Right ventricle myocardium superior (tissue), 1 donor: ENCODE measurements at places on chromosomes 2 and 18. TPM values are rescaled to one million over a fixed set of nuclear protein-coding genes. Genes with fewer than 3 reads are reported as not detected.

DNA sequence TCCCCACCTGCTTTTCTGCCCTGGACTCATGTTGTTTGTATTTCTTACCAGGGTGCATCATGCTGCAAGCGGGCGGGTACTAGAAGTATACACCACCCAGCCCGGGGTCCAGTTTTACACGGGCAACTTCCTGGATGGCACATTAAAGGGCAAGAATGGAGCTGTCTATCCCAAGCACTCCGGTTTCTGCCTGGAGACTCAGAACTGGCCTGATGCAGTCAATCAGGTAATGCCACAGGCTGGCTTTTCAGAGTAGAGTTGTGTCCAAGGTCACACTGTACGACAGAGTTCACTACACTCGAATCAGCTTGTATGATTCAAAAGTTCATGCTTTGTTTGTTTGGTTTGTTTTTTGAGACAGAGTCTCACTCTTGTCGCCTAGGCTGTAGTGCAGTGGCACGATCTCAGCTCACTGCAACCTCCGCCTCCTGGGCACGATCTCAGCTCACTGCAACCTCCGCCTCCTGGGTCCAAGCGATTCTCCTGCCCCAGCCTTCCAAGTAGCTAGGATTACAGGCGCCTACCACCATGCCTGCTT lies 19.4 kb downstream of the SRSF7 start:
- DNase-seq: no peak

- no peak for DNase-seq
These were observed 301.6 kb upstream of the GULP1 start for GRCh38 chr2:187989925-187990623.

GRCh38 chr2:120587279-120587996 lies 148.2 kb upstream of the GLI2 start:
- no peak for DNase-seq

DNA sequence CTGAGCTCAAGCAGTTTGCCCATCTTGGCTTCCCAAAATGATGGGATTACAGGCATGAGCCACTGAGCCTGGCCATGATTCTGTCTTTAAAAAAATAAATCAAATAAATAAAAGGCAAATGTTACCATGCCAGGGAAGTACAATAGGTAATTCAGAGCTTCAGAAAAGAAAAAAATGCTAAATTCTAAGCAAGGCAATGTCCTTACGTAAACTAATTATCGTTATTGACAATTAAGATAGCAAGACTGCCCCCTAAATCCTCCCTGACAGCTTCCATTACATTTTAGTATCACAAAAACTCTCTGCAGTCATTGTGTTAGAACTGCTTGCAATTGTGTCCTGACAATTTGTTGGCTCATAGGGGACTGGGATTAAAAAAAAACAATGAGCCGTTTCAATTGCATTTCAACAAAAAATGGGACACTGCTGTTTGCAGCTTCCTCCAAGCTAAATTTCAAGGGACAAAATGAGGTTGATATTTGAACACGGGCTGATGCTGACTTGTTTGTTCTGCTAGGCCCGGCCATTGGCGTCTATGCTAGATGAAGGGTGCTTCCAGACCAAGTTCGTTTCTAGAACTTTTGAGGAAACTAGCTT lies 88.9 kb downstream of the MOGAT1 start:
- DNase-seq: no peak

GRCh38 chr2:45932278-45932975 lies 281.0 kb downstream of the PRKCE start:
- DNase-seq: no peak

- DNase-seq: no peak
These were observed 12.4 kb downstream of the BIRC6 start for GRCh38 chr2:32369222-32369621.

GRCh38 chr2:9802576-9802993 lies 40.7 kb upstream of the TAF1B start:
- peak; percentile 37 for DNase-seq

GRCh38 chr2:186641132-186641806 lies 51.4 kb downstream of the ITGAV start:
- DNase-seq: no peak

DNA sequence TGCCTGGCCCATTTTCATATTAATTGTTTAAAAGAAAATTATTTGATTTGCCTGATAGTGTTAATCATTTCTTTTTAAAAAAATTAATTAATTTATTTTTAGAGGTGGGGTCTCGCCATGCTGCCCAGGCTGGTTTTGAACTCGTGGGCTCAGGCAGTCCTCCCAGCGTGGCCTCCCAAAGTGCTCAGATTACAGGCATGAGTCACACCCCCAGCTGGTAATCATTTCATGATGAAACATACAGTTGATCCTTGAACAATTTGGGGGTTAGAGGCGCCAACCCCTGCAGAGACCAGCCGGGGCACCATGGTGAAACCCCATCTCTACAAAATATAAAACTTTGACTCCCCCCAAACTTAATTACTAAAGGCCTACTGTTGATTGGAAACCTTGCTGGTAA lies 7.9 kb downstream of the GPN1 start:
- DNase-seq: no peak

GRCh38 chr18:36680042-36680441 lies 148.8 kb downstream of the TPGS2 start:
- DNase-seq: no peak

DNA sequence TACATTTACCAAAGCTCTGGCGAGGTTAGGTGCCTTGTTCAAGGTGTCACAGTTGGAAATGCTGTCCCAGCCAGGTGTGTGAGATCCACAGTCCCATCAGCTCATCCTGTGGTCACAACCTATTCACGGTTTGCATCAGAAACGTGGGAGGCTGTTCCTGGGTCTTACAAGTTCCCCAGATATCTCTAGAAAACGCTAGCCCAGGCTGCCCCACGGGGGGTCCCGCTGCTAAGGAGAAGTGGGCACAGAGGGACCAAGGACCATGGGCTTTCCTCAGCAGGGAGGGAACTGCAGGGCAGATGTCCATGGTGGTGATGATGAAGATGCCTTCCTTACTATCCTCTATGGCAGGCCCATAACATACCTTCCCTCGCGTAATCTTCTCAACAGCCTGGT lies 649 bp downstream of the FECH start:
- DNase-seq: no peak

- DNase-seq: no peak
These were observed 1609.3 kb upstream of the ZEB2 start for GRCh38 chr2:146129231-146129630.

DNA sequence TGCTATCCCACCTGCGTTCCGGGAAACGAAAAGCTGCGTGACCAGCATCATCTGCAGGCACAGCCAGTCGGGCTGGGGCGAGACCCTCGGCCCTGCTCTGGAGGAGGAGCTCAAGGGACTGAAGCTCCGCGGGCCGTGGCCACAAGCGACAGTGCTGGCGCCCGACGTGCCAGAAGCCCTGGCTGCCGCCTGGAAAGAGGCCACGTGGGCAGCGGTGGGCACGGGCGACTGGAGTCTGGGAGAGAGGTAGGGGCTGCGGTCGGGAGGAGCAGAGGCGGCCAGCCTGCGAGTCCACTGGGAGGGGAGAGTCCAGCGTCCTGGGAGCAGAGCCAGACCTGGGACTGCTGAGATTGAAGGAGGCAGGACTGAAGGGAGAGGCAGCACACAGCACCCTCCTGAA lies 9.2 kb downstream of the DTYMK start:
- no peak for DNase-seq

- no peak for DNase-seq
These were observed 13.7 kb downstream of the KANSL1L start for GRCh38 chr2:210157526-210157925.

DNA sequence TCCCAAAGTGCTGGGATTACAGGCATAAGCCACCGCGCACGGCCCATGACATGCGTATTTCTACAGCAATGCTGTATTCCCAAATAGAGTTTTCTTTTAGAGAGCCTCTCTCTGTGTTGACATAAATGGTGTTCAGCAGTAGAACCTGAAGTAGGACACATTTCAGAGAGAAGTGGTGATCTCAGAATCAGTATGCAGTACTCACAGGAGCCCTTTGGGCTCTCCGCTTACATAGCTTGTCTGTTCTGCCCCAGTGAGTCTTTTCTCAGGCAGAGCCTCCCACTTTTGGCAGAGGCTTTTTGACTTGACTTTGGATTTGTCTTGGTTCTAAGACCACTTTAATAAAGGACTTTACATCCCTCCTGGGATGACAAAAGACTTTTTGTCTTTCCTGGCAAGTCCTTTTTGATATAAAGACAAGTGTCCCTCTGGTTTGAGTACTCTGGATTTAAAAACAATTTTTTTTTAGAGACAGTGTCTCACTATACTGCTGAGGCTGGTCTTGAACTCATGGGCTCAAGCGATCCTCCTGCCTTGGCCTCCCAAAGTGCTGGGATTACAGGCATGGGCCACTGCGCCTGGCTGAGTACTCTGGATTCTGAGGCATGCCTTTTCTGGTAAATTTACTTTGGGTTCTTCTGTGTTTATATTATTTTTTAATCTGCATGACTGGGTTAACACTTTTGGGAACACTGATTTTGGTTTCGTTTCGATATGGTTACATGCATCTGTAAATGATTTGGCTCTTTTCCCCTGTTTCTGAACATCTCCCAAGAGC lies 113.3 kb downstream of the SMAD2 start:
- no peak for DNase-seq

GRCh38 chr2:144237108-144237507 lies 282.8 kb downstream of the ZEB2 start:
- no peak for DNase-seq

Gene DNAJC5G
- total RNA-seq: 2.3 TPM

Gene KCNIP3
- total RNA-seq: 8.4 TPM

Gene RAPGEF4
- 7.2 TPM for total RNA-seq

Gene MRPL30
- 36.0 TPM for total RNA-seq

Gene FNDC4
- 2.0 TPM for total RNA-seq
